Amygdala (tissue), 56 donors: ENCODE measurements at places on chromosomes 1 and 21.

DNA sequence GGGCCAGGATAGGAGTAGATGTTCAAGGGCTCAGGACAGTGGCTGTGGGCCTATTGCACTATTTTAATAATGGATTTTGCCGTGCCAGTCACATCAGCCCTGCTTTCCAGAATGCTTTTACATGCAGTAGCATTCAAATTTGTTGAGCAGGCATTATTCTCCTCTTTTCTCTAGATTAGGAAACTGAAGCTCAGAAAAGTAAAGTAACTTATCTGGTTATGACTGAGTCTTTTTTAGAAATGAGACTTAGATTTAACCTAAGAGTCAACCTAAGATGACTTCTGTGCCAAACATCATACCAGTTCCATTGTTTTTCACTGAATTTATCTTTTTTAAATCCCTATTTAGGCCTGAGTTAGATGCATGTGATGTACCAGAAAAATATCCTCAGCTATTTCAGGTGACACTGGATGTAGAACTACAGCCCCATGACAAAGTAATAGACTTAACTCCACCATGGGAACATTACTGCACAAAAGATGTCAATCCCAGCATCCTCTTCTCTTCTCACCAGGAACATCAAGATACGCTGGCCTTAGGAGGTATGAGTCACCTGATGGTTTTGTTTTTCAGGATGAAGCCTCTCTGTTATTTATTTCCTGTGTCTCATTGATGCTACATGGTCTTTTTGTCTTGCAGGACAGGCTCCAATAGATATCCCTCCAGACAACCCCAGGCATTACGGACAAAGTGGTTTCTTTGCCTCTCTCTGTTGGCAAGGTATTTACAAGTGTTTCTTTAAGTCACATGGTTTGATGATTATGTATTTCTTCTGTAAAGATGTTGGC is 31.4 kb upstream of the LEPR start:
- no peak for DNase-seq

DNA sequence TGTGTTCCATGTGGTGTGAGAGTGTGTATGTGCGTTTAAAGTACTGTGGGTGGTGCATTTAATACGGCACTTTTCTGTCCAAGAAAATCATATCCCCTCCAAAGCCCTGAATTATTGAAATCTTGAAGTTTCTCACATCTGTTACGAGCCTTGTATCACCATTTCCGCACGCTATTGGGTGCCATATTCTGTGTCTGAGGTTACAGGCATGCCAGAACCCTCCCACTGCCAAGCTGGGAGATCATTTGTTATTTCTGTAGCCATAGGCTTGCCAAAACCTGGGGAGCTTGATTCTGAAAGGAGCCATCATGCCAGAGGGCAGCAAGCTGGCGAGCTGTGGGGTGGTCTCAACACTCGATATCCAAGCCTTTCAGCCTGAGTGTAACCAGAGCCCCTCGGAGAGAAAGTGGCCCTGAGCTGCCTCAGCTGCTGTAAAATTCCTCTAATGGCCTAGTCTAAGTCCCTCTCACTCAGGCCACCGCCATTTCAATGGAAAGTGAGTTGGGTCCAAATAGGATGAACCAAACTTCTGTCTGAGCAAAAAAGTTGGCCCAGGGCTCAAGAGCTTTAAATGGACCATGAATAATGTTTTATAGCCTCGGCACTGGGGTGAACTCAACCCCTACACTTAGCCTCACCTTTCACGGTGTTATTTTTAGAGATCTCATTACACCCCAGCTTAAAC is 298.4 kb upstream of the DUSP10 start:
- no peak for DNase-seq

GRCh38 chr1:232380596-232380995 is 249.3 kb downstream of the SIPA1L2 start:
- no peak for DNase-seq

- no peak for DNase-seq
Measured at GRCh38 chr1:30263888-30264671, 459.3 kb downstream of the MATN1 start.

GRCh38 chr1:117857418-117857817 is 72.0 kb downstream of the GDAP2 start:
- no peak for DNase-seq

DNA sequence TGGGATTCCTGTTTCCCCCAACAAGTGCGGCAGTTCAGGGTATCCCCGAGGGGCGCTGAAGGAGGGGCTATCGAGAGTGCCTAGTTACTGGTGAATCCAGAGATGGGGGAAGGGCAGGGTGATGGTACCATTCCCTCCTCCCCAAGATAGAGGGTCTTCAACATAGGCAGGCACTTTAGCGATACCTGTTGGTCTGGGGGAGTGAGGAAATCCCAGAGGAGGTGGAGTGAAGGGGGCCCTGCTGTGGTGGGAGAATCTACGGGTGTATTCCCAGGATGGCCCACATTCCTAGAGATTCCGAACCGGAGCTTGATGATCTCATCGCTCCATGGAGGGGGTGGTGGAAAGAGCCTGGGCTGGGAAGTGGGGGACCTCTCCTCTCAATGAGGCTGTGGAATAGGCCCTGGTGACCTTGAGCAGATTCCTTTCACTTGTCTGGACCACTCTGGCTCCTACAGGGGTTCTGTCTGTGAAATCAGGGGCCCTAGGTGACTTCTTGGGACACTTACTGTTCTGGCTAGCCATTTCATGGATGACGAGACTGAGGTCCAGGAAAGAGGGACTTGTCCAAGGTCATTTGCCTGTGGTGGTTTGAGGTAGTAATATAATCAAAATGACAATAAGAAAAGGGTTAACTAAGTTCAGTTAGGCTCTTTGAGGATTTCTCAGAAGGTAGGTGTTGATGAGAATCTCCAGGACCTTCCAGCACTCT is 52.7 kb upstream of the SYNC start:
- no peak for DNase-seq

DNA sequence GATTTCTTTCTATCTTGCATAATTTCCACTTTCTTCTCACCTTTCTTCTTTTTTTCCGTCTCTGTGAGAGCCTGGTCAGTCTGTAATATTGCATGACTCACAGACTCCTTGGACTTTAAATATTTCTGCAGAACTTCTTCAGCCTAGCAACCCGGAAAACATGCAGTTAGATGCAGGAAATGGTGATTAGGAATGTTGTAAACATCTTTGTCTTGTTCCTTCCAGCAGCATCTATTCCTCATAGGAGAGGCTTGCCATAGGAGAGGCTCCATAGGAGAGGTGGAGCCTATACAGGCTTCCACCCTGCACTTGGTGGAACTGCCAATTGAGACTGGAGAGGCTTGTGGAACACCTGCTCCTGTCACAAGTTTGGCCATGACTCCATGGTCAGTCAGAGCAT is 10.0 kb downstream of the GBP5 start:
- DNase-seq, result no peak

- DNase-seq, result no peak
Measured at GRCh38 chr1:91891454-91891853, 5.5 kb upstream of the TGFBR3 start.

GRCh38 chr1:25556791-25557476 is 13.5 kb downstream of the LDLRAP1 start:
- DNase-seq, result no peak

GRCh38 chr1:67013573-67013972 is 40.4 kb downstream of the SLC35D1 start:
- no peak for DNase-seq

- DNase-seq, result no peak
Measured at GRCh38 chr1:11151826-11152612, 37.1 kb upstream of the ANGPTL7 start.
